ENCODE measurements at places on chromosomes 1 and 21.

DNA sequence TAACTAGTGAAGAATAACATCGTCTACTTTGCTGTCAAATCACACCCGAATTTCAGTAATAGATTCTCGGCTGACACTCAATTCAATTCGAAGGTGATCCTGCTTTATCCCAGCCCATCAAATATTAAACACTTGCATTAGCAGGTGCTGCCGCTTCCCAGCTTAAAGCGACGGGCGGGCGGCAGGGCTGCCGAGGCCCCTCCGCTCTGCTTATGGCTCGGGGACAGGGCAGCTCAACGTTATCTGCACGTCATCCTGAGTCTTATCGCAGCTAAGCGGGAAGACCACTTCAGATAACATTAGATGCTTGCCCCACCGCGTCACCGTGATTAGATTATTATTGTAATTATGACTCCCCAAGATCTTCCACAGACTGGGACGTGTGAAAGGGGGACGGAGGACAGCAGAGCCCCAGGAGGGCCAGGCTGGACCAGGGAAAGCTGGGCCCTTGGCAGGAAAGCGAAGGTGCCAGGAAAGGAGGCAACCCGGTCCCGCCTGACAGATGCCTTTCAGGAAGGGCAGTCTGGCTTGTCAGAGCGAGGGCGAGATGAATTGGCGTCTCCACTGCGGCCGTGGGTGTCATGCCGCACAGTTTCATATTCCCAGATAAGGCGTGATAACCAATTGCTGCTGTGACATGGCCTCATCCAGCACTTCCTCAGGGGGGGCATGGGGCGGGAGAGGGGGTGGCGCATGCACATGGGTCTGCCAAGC, 37.0 kb downstream of the DMAP1 start:
- no peak for DNase-seq

- no peak for DNase-seq
Observed at GRCh38 chr1:204626381-204626780, 59.2 kb downstream of the LRRN2 start.

DNA sequence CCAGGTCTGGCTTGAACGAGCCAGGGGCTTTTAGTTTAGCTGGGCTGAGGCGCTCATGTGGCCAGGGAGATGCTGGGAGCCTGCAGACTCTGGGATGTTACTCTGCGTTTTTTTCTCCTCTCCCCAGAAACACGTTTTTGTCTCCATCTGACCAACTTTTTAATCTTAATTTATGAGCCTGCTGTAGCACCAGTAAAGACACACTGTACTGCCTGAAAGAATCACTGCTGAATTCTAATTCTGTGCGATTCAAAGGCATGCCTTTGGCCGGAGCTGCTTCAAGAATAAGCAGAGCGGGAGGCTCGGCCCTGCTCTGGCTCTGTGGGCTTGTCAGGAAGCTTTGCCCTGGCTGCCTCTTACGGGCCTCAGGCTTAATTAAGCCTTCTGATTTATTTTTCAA, 129.5 kb downstream of the CAMTA1 start:
- DNase-seq = no peak

DNA sequence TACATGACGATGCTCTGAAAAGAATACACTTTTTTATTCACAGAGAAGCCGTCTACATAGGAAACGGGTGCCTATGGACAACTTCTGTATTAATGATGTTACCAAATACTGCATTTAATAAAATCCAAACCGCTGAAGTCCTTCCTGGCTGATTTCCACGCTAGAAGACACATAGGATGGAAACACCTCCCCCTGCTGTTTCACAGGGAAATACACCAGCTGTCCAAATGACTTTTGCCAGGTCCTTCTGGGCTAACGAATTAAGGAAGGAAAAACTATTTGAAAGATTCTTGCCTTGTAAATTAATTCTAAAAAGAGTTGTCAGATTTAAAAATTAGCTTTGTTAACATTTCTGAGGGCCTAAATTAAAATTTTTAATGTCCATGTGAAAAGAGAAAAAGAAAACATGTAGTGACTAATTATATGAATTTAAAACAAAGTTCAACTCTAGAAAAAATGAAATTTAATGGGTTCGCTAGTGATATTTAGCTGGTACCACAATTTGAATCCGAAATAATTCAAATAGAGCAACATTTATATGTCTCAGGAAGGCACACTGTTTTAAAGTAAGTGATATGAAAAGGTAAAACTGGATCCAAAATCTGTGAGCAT, 146.0 kb downstream of the RERE start:
- no peak for DNase-seq

- DNase-seq = no peak
Observed at GRCh38 chr1:54490361-54491248, 57.4 kb upstream of the ACOT11 start.

GRCh38 chr1:24385160-24385940, 28.2 kb downstream of the STPG1 start:
- no peak for DNase-seq

DNA sequence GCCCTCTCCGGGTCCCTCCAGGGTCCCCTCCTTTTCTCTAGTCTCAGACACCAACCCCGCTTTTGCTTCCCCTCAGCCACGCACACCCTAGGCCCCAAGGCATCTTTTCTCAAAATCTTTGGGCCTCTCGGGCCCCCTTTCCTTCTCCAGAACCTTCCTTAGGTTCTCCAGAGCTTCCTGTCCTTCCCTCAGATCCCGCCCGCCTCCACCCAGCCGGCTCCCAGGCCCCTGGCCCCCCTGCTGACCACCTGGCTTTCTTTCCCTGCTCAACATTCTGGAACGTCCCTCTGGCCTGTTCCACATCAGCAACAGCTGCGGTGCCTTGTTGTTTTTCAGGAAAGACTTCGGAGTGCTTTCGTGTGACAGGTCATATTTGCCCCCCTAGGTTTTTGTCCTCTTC, 1.2 kb downstream of the ZDHHC18 start:
- no peak for DNase-seq

- no peak for DNase-seq
Observed at GRCh38 chr1:113391649-113392271, 1.4 kb downstream of the MAGI3 start.

All from stimulated activated CD4-positive, alpha-beta T cell treated with anti-CD3 and anti-CD28 coated beads, Interleukin-15, amount 100 ng/mL, for 1 hour (primary cell).